Tracheal epithelial cell (primary cell): ENCODE measurements at places on chromosomes 1 and 21. TPM values are rescaled to one million over a fixed set of nuclear protein-coding genes. Genes with fewer than 3 reads are reported as not detected.

The NOTCH2 gene
- 70.5 and 114 TPM in 2 replicates for total RNA-seq

The RPE65 gene
- not detected in 2 replicates for total RNA-seq

The ST6GALNAC3 gene
- total RNA-seq: 0.64 and 0.72 TPM in 2 replicates

The TRIM67 gene
- total RNA-seq: not detected in 2 replicates

The CRYBG2 gene
- total RNA-seq: 36.9 and 51.1 TPM in 2 replicates
